ENCODE measurements at places on chromosomes 1 and 21.

- DNase-seq, result no peak
These were observed 2.0 kb upstream of the PCBP3 start for GRCh38 chr21:45641480-45642035.

DNA sequence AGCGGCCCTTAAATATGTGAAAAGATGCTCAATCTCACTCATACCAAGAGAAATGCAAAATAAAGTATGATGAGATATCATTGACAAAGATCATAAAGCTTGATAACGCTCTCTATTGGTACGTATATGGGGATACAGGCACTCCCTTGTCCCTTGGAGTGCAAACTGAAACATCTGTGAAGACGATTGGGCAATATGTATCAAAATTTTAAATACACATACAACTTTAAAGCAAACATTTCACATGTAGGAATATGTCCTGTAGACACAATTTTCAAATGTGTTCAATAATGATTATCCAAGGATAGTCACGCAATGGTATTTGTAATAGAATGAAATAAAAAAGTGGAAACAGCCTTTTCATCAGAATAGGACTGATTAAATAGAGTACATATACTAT is 2.0 kb upstream of the GJB3 start:
- no peak for DNase-seq

DNA sequence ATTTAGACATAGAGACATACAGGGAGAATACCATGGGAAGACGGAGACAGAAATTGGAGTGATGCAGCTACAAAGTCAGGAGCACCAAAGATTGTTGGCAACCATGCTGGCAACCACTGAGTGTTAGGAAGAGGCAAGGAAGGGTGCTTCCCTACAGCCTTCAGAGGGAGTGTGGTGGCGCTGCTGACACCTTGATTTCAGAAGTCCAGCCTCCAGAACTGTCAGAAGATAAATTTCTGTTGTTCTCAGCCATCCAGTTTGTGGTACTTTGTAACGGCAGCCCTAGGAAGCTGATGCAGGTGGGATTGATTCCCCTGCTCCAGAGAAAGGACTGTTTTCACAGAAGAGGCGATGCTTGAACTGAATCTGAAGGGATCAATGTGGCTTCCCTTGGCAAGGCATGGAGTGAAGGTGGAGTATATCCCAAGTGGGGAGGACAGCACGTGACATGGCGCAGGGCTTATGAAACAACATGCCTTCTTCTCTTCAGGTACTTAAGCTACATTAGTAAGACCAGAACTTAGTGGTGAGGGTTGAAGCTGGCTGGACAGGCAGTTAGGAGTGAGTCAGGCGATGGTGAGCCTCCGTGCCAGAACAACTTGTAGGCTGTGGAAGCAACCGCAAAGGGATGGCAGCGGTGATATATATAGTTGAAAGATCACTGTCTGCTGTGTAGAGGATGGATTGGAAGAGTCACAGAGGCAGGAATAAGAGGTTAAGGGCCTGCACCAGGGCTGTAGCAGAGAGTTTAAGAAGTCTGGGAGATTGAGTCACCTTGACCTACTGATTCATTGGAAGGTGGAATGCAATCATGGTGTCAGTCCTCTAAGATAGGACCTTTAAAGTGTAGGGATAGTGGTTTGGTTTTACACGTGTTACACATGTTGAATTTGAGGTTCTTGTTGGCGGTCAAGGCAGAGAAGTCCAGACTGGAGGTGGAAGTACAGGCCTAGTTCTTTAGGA is 2.1 kb downstream of the LEPR start:
- no peak for DNase-seq

GRCh38 chr1:51101976-51102375 is at the start of gene C1orf185:
Gene C1orf185, plus strand, starts transcription at chr1:51102228. Its CDS starts 6 bp downstream, at chr1:51102234.
- no peak for DNase-seq

DNA sequence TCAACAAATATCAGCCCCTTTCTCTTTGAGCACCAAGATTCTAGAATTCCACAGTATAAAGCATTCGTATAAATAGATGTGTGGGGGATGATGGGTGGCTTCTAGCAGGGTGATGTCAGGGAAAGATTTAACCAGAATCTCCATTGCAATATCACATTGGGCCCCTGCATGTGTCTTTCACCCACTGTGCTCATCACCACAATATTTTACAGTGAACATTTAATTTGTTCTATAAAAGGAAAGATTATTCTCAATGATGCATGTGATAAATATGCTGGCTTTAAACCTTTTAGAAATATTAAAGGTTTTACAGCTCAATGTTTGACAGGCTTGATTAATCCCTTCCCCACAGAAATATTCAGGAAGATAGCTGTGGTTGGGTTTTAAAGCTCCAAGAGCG is 457.8 kb upstream of the DAB1 start:
- no peak for DNase-seq

GRCh38 chr1:157580179-157580827 is 17.6 kb downstream of the FCRL4 start:
- peak; percentile 21 for DNase-seq

GRCh38 chr21:42471206-42471605 is 24.8 kb downstream of the RSPH1 start:
- DNase-seq, result no peak
